RWPE1 (cell line): ENCODE measurements at places on chromosomes 3 and 15.

GRCh38 chr3:196016485-196016884 lies 65.4 kb downstream of the TFRC start:
- peak; percentile 35 for DNase-seq

DNA sequence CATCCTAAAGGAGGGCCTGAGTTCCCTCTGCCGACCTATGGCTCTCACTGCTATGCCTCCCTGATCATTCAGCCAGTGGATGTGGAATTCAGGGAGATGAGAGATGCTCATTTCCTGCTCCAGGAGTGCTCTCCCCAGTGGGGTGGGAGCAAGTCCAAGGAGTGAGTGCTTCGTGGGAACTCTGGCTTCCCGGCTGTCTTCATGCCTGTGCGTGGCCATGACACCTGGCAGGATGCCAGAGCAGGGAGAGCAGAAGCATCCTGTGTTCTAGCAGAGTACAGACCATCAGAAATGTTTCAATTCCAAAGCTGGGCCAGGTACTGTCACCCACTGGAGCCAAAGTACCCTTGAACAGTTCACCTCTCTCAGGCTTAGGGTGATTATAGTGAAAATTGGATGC lies 45.1 kb downstream of the APH1B start:
- DNase-seq = no peak

GRCh38 chr15:41276831-41277230 lies 45.8 kb downstream of the CHP1 start:
- no peak for DNase-seq

GRCh38 chr3:45554006-45554666 lies 40.4 kb upstream of the LIMD1 start:
- no peak for DNase-seq

DNA sequence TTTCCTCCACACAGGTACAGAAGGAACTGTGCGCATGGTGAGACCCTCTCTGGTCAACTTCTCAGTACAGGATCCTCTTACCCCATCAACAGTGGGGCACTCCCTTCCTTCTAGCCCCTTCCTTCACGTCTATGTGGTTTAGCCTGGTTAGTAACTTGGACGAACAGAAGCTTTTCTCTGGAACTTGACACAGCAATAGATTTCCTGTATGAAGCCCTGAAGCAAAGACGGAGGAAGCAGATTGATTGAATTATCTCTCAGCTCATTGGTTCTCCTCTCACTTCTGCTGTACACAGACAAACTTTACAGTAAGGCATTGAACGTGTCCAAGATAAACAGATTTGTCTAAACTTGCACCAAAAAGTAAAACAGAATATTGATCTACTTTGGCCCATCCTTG lies at the start of gene CD200R1:
Gene CD200R1, minus strand, starts transcription at position 210 of the 400 bp plus-strand sequence. CDS start 246 bp downstream, outside the sequence.
- DNase-seq = no peak

DNA sequence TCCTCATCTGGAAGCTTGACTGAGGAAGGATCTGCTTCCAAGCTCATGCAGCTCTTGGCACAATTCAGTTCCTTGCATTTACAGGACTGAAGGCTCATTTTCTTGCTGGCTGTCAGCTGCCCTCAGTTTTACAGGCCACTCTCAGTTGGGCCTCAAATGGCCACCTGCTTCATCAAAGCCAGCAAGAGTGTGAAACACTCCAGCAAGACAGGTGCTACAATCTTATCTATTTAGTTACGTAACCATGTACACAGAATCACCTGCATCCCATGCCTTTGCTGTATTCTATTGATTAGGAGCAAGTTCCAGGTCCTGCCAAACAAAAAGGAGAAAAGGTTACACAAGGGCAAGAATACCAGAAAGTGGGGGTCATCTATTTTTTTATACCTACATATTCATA lies 40.8 kb downstream of the RHCG start:
- no peak for DNase-seq

- no peak for DNase-seq
These were observed 116.6 kb downstream of the NTRK3 start for GRCh38 chr15:88139936-88140335.

- DNase-seq = no peak
These were observed 5.6 kb downstream of the WDR82 start for GRCh38 chr3:52272831-52273230.

- no peak for DNase-seq
These were observed 20.5 kb downstream of the IFT80 start for GRCh38 chr3:160378331-160379109.

DNA sequence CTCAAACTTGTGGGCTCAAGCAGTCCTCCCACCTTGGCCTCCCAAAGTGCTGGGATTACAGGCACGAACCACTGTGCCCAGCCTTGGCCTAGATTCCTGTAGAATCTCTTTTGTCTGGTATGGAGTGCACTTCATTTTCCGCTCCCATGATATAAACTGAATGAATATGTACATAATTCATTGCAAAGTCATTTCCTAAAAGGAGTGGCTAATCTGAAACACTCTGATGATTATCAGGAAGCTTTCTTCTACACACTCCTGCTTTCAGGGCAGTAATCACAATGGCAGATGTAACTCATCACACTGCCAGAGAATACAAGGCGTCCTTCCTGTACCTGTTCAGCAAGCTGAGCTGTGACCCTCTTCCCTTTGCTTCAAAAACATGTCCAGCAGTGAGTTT lies 28.6 kb downstream of the RLBP1 start:
- DNase-seq = no peak

DNA sequence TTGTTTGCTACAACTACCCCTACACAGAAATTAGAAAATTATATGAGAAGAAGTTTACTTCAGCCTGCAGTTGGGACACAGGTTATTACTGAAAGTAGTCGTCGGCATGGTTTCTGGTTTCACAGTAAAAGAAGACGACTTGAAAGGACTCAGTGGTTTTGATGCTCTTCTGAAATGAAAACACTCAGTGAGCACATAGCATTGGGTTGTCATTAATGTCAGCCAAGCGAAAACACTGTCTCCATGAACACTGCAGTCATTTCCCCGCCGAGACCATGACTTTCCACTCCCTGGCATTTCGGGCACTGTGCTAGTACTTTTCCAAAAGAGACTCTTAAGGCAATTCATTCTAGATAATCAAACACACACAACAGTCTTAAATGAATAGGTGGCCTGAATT lies 69.2 kb upstream of the ICE2 start:
- DNase-seq = no peak

GRCh38 chr15:71826196-71826595 lies 15.8 kb downstream of the NR2E3 start:
- DNase-seq = no peak

DNA sequence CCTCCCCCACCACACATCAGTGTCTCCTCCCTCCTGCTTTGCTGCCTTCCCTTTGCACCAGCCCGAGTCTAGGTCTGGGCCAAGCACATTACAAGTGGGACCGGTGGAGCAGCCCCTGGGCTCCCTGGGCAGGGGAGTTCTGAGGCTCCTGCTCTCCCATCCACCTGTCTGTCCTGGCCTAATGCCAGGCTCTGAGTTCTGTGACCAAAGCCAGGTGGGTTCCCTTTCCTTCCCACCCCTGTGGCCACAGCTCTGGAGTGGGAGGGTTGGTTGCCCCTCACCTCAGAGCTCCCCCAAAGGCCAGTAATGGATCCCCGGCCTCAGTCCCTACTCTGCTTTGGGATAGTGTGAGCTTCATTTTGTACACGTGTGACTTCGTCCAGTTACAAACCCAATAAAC lies 2.3 kb upstream of the ABCF3 start:
- no peak for DNase-seq

- no peak for DNase-seq
These were observed 203.7 kb upstream of the ZNF385D start for GRCh38 chr3:21954709-21955108.

DNA sequence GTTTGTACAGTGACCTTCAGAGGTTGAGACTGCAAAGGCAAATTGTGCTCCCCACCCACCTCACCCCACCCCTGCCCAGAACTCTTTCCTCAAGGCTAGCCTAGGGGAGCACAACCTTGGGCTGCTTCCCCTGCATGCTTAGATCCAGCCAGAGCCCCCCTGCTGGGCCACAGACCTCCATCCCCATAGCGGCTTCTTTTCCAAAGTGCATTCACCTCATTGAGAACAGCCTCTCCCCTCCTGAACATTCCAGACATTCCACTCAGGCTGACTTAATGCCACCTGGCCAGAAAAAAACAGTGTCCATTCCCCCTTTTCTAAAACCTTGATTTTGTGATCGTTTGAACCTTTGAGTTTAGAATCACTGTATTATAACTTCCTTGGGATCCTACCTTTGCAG lies 124.4 kb upstream of the TOPAZ1 start:
- peak; percentile 19 for DNase-seq

DNA sequence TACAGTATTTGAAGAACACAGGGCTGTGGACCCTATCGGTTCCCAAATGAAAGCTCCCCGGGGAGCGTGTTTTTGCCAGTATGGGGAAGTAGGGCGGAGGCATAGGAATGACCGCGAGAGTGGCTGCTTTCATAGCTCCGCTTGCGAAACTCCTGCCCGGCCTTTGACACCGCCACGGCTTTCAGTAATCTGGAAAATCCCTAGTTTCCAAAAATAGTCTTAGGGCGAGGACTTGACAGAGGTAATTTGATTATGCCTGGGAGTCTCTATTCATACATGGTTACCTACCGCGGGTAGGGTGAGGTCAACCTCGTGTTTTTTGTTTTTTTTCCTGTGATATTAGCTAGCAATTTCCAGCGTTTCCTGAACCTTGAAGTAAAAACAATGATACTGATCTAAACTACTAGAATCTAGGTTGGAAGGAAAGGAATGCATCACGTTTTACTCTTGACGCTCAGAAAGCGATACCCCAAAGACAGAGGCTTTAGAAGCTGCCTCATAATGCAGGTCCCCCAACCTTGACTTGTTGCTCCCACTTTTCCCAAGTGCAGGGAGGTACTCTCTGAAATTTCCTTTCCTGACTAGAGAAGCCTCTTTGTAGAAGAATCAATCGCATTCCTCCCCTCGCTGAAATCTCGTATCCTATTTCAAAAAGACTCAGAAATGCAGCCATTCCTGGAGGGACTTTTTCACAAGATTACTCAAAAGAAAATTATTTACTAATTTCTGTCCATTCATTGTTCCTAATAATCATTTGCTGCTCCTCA lies 894 bp upstream of the CCNL1 start:
- DNase-seq = peak; percentile 78

DNA sequence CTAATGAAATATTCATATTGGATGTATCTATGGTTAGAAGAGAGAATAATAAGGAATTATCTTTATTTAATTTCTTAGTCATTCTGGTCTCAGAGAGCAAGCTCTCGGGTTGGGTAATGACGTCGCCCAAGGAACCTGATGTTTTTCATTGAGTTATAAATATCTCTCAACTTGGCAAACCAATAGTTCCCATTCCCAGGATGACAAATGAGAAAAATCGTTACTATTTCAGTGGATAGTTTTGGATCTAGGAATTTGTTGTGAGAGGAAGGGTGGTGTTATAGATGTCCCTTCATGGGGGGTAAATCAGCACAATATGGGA lies 162.9 kb upstream of the NR2E3 start:
- no peak for DNase-seq

DNA sequence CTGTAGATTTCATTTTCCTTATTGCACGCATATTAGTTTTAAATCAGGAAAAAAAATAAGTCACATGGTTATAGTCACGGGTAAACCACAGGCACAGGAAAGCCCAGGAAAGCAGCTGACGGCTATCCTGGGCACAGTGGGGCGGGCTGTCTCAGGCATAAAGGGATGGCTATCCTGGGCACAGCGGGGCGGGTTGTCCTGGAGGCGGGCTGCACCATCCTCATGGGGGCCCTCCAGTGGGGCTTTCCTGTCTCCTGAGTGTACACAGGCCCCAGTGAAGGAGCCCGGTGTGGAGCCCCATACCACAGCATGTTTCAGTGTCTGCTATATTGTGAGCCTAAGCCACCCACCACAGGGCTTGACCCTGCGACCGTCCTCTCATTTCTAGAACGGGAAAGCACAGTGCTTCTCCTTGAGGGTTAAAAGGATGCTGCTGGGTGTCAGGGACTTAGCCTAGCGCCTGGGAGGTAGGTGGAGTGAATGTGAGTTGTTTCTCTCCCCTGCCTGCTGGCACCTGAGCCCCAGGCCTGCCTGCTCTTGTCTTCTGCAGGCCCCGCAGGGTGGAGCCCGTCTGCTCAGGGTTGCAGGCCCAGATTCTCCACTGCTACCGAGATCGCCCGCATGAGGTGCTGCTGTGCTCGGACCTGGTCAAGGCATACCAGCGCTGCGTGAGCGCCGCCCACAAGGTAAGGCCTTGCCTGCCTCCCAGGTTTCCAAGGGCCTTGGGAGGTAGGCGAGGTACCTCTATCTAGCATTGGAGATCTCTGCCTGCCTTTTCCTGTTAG lies 25.9 kb upstream of the PLXNA1 start:
- peak; percentile 70 for DNase-seq

DNA sequence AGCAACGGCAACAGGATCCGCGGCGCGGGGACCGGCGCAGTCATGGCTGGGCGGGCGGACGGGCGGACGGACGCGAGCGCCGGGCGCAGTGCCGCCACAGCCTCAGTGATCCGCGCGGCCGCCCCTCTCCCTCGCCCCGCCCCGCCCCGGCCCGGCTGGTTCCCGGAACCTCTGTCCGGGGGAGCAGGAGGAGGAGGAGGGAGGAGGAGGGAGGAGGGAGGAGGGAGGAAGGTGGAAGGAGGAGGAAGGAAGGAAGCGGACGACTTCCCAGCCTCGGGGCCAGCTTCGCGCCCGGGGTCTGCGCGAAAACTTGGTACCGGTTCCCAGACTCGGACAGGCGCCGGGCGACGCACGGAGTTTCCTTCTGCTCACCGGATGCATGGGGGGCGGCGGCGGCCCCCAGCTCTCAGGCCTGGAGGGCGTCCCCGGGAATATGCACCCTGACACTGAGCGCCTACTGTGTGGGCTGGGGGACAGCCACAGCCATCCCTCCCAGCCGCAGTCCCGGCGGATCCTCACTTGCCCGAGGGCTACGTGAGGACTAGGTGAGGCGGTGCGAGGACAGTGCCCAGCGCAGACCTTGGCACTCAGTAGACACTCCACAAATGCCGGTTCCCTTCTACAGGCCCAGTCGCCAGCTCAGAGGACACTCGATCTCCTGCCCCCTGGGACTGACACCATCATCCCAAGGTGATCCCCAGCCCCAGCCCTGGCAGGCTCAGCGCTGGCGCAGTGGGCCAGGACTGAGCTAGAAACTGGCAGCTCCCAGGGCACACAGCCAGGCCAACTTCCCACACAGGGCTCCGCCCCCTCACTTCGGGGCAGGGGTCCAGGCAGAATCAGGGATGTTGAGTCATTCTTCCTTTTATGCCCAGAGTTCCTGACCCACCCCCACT lies at the start of gene SHISA5:
Gene SHISA5, minus strand, starts transcription at position 124 of the 896 bp plus-strand sequence. Its CDS starts 80 bp downstream, at position 44.
- no peak for DNase-seq

DNA sequence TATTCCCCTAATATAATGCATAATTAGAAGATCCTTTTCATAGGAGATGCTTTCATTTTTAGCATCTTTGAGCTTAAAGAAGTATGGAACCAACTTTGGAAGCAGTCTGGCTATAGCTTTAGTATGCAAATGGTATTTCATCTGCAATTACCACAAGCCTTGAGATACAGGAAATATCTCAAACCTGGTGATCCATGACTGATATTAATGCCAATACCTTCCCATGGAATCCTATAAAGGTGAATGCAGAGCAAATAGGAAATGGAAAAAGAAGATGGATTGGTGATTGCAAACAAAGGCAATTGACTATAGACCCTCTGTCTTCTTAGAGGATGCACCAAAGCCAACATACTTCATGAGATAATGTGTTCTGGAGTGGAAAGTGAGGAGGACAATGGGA lies 326.4 kb downstream of the KBTBD8 start:
- no peak for DNase-seq

- DNase-seq = no peak
These were observed 18.9 kb downstream of the SRGAP3 start for GRCh38 chr3:9230596-9230995.

GRCh38 chr15:80093854-80094418 lies 34.5 kb downstream of the ZFAND6 start:
- DNase-seq = peak; percentile 50
